ENCODE measurements at places on chromosomes 16 and 17.
A peak's percentile ranks its signal among the peaks of the same experiment; 100 is the strongest.

- DNase-seq, result no peak
Measured at GRCh38 chr17:83126275-83126811, 46.9 kb downstream of the METRNL start.

DNA sequence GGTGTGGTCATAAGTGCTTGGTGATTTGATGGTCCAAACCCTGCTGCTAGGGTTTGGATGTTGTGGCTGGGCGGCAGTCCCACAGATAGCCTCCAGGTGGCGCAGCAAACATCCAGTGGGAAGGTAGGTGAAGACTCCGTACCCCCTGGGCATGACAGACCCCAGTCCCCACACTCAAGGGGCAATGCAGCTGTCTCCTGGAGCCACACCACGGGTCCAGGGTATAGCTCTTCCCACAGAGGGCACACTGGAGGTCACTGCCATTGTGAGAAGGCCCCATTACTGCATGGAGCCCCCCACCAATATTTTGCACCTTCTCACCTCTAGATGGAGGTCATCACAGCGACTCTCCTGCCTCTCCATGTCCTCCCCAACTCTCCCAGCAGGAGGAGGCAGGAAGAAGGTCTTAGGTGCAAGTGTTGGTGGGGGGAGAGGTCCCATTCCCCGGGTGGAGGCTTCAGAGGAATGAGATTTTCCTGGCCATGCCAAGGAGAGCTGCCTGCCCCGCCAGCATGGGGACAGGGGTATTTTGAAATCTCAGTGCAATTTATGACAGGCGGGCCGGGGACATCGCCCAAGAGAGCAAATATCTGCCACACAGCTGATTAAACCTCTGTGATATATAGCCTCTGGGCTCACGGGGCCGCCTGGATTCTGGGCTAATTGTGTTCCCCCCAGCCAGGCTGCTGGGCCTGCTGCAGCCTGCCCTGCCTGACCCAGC, 17.1 kb upstream of the C17orf113 start:
- DNase-seq, result peak; percentile 79

DNA sequence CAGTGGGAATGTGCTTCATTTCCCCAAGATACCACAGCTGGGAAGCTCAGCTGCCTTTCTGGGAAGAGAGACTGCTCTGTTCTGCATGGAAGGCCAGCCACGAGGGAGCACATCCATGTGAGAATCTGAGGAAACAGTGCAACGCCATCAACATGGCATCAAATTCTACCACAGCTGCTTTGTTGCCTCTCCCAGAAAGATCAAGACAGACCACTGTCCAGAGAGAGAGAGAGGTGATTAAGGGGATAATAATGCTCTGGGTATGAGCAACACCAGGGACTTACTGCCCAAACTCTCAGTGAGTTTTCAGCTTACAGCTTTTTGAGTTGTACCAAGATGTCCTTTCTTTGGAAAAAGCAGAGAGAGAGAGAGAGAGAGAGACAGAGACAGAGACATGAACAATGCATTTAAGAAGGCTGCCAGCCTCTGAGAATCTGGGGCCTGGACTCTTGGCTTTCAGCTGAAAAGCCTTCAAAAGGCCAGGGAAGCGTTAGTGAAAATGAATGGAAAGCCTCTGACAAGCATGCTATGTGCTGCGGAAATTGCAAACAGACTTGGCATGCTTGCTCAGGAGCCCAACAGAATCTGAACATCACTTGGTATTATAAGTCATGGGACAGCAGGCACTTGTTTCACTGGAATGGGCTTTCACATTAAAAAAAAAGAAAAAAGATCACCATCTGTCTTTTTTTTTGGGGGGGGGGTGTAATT, 223.1 kb downstream of the MAP2K6 start:
- no peak for DNase-seq

GRCh38 chr16:78045865-78046581, 23.7 kb downstream of the CLEC3A start:
- peak; percentile 44 for DNase-seq

DNA sequence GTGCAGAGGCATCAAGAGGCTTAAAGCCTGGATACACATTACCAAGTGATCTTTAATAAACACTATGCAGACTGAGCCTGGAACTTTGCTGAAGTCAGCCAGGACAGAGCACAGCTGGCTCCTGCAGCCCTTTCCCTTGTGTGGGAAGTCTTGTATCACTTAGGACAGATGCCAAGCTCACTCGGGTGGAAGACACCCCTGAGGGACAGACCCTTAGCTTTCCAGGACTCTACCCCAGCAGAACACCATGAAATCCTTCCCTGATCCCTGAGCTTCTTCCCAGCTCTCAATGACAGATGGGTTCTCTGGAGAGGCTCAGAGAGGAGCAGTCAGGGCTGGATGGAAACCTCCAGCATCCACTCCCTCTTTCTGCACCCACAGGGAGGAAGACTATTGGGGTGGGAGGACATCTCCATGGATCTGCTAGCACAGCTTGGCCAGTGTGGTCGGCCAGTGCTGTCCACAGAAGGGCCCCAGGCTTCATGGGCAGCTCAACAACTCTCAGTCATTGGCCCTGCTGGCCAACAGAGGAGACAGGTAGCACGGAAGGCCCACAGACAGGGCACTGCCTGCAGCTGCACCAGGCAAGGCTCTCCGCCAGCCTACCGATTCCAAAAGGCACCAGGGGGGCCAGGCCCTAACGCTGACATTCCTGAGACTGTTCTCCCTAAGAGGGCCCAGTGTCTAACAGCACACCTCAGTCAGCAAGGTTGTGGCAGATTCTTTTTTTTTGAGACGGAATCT, 15.9 kb downstream of the RAB5C start:
- DNase-seq, result no peak

DNA sequence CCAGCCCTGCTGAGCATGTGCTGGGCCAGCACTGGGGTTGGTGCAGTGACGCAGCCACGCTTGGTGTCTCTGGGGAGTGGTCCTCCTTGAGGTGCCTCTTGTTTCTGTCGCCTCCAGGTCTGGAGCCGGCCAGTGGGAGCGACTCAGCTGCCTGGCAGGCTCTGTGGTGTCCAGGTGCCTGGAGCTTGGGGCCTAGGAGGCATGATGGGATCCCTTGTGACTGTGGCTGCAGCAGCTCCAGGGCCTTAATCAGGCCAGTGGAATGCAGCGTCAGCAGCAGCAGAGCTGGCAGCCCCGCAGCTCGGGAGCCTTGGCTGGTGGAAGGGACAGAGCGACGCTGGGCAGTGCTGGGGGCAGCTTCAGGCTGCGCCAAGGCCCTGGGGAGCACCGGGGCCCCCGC, 74.7 kb upstream of the CIBAR2 start:
- DNase-seq, result no peak

DNA sequence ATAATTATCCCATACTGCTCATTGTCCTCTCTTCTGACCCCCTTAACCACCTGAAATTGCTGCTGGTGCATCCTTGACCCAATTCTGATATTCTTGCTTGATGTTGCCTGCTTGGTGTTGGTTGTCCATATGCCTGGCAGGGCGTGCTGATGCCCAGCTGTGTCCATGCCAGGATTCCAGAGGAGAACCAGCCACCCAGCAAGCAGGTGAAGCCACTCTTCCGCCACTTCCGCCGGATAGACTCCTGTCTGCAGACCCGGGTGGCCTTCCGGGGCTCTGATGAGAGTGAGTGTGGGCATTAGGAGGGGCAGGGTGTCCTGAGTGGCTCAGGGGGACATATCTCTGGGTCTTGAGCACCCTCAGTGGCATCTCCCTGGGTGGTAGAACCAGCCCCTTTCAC, 11.4 kb downstream of the RAPGEFL1 start:
- DNase-seq, result no peak

- DNase-seq, result no peak
Measured at GRCh38 chr17:7326186-7326585, 2.9 kb downstream of the NEURL4 start.

DNA sequence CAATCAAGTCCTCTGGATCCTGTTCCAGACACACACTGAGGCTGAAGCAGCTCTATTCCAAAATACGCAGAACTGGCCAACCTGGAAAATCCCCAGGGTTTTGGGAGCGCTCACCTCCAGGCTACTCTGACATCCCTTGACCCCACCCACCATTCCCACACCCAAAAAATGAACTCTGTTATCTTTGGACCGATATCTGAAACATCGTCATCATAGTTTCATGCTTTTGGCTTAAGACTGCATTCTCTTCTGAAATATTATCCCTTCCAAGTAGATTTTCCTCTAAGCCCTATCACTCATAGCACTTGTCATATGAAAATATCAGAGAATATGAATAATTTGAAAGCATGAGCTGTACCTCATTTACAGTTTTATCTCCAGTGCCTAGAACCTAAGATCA, 34.7 kb downstream of the VAT1L start:
- DNase-seq, result no peak

DNA sequence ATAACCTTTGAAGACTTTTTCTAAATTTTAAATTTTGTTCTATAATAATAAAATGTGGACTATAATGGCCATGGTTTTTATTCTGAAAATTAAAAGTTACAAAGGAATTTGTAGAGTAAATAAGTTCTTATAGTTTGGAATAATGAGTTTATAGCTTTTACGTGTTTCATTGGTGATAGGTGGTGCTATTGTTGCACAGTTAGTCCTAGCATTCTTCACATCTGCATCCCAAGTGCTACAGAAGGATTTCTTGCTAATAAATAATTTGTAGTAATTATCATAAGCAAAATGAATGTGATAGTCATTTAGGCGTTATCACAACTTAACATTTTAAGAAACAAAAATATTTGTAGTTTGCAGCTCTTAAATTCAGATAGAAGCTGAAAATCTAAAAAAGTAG, 67.9 kb downstream of the BCAS3 start:
- no peak for DNase-seq

DNA sequence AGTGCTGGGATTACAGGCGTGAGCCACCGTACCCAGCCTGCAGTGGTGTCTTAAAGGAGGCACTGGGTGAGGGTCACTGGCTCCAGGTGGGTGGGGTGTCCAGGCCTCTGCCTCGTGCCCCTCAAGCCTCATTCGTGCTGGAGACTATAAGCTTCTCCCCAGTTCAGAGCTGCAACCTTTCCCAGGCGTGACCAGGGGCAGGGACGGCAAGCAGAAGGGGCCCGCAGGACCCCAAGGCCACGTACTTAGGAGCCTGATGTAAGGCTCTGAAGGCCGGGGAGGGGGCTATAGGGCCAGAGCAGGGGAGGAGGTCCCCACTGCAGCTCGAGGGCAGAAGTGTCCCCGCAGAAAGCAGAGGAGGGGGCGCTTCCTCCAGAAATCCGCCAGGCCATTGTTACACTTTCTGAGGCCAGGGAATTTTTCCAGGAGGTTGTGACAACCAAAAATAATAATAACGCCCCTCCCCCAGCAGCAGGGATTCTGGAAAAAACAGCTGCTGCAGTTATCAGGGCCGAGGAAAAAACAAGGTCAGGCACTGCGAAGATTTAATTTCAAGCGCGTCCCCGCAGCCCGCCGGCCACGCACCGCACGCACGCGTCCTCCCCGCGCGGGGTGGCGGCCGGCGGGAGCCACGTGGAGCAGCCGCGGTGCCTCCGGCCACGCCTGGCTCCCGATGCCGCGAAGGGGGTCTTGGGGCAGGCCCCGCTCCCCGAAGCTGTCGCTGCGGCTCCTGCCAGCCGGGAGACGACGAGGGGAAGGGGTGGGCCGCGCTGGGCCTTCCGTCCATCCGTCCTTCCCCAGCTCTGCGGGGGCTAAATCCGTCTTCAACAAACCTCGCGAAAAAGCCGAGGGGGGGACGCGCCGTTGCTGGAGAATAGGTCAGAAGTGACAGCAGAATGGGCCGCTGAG, 45.8 kb upstream of the SLC38A10 start:
- DNase-seq, result no peak

DNA sequence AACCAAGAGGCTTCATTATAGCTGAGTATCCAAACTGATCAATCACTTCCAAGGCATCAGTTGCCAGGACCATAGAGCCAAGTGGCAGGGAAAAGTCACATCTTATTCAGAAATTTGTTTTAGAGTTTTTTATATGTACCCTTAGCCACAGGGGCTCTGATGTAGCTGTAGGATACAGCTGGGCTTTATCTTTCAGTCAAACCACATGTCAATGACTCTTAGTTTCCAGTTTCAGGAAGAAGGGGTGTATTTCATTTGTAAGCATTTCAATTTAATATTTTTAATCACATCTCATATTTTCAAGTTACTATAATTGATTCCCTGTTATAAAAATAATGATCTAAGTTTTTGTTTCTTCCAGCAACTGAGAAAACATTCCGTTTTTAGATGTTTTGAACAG, 2.9 kb upstream of the FLCN start:
- no peak for DNase-seq

DNA sequence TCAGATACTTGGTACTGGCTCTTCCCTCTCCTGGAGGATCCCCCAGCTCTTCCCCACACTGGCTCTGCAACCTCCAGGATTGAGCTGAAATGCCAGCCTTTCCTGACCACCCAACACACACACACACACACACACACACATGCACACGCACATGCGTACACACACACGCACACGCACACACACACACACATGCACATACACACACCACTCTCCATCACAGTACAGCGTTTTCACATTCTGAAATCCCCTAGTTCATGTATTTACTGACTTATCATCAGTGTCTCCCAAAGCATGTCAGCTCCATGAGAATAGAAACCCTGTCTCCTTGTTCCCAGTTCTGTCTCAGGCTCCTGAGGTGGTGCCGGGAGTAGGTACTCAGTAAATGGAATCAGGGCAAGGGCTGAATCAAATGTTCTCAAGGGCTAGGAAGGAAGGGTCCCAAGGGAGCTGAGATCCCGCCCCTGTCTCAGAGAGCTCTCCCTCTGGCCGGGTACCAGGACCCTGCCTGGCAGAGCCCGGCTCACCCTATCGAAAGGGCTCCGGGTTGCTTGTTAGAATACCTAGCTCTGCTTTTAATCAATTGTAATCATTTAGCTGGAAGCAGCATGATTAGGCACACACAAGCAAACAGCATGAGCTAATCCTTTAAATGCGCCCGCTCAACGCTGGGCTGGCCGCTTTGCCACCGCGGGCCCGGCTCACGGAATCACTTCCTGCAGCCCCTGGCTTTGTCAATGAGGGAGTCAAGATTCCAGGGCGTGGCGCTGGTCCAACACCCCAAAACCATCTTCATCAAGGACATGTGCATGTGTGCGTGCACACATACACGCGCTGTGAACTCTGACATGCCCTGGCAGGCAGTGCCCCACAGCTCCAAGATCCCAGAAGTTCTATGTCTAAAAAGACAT, 140.7 kb downstream of the C16orf78 start:
- DNase-seq, result no peak

- no peak for DNase-seq
Measured at GRCh38 chr16:67117716-67118115, 8.0 kb downstream of the PHAF1 start.

DNA sequence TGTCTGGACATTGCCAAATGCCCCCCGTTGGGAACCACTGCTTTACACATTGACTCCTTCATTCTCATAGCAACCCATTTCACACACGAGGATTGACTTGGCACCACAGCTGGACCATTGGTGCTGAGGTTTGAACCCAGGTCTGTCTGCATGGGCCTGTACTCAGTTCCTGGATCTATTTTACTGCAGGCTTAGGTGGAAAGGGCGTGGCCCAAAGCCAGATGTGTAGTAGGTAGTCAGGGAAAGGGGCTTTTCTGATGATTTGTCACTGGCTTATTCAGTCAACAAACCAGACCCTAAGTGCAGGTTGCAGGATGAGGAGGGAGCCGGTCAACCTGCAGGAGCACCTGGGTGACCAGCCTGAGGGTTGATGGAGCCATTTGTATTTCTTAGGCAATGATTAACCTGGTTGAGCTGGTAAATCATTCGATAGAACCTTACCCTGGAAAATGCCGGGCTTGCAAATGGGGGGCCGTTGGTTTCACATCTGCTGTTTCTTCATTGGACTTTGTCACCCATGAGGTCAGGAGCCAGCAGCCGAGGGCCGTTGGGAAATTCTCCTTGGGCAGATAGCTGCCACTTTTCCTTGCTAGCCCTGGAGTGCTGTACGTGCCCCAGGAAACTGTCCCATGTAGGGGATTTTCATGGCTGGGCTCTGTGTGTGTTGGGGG, 104.4 kb downstream of the CMIP start:
- no peak for DNase-seq

GRCh38 chr17:413016-413350, 60.4 kb upstream of the RPH3AL start:
- DNase-seq, result peak; percentile 41

Data from stimulated activated CD4-positive, alpha-beta T cell treated with anti-CD3 and anti-CD28 coated beads, Interleukin-15, amount 100 ng/mL, for 24 hours (primary cell).